ENCODE measurements at places on chromosomes 1 and 21.

DNA sequence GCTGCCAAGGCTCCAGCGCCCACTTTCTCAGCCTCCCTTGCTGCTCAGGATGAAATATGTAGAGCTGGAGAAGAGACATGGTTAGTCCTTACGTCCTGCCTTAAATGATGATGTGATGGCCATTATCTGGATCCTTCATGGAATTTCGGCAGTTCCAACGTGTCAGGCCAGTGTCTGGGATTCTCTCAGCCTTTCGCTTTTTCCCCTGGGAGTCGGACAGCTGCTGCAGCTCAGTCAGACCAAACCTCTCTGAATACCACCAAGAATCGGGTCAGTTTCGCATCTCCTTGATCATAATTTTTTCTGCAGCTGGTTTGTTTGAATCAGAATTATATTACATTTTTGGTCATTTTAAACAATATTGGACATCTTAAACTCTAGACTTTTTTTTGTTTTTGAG is 22.3 kb upstream of the KLHDC8A start:
- no peak for DNase-seq

DNA sequence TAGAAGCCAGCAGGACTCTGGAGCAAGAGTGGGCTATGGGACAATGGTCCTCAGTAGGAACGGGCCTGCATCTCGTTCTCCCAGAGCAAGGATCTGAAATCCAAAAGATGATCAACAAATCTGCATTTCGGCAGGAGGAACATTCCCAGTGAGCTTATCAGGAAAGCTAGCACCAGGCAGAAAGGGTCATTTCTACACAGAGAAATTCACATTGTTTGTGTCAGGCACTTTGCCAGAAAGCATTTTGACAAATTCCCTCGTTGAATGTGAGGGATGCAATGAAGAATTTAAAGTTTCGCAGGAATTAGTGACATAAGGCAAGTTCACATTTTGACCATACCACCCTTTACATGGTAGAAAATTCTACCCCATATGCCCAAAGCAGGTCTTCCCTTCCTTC is 31.6 kb upstream of the ETS2 start:
- no peak for DNase-seq

DNA sequence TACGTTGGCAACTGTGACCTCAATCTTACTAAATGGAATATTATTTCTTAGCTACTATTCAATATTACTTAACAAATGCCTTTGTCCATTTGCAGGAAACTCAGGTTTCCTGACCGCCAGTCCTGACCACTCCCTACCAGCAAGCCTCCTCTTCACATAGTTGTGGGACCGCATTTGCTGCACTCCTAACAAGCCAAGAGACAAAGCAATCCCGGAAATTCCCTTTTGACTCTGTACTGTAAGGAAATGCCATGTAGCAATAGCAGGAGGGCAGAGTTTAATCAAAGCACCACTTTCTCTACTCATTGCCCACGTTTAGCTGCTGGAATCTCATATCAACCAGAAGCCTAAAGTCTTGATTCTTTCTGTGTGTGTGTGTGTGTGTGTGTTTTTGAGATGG is 28.1 kb upstream of the ACBD6 start:
- DNase-seq = no peak

- no peak for DNase-seq
Measured at GRCh38 chr1:227059076-227059475, 119.0 kb downstream of the COQ8A start.
